BE2C (cell line): ENCODE measurements at places on chromosomes 4 and X.
A peak's percentile ranks its signal among the peaks of the same experiment; 100 is the strongest.

DNA sequence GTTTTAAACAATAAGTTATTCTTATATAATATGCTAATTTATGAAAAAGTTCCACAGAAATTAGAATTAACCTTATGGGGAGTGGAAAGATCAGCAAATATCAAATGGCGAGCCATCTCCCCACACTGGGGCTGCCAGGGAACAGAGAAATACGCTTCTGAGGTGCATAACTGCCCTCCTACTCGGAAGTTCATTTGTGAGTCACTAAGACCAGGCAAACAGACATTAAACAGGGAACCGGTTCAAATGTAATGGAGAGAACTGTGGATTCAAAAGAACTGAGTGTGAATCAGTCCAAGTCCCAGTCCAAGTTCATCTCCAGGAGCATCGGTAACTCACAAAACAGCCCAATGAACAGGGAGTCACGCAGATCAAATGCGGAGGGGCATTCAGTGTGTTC, 11.4 kb upstream of the S100G start:
- no peak for DNase-seq

DNA sequence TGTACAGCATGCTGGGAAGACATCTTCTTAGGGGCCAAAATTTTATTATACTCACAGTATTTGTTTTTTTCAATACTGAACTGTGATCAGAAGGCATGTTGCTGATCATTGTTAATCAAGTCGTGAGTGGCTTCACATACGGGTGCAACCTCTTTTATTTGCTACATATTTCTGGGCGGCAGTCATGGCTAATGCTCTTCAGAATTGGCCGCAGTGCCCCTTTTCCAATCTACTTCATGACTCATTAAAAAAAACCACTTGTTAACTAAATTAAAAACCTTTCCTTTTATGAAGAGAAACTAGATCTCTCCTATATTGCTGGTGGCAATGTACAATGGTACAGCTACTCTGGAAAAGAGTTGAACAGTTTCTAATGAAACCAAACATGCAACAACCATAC, 101.5 kb upstream of the C1GALT1C1 start:
- no peak for DNase-seq

GRCh38 chr4:102263024-102263787, 82.1 kb downstream of the SLC39A8 start:
- DNase-seq, result no peak

DNA sequence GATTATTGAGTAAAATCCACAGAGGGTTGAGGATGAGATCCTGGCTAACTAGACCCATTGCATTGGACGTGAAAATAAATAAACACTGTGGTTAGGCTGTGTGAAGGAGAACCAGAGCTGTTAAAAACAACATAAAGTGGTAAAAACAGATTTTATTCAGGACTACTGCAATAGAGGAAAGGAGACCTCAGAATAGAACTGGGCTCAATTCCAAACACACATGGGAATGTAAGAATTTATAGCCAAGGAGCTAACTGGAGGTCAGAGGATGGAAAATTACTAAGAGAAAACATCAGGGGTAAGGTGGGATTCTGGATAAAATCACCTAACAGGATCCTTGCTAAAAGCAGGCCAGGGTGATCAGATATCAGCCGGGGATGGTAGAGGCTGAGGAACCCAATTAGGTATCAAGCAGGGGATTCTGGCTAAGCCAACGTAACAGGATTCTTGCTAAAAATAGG, 112.4 kb downstream of the RNF150 start:
- no peak for DNase-seq

GRCh38 chr4:131644619-131645018, 1504.5 kb upstream of the PCDH10 start:
- DNase-seq, result peak; percentile 61

GRCh38 chr4:74157154-74157553, 764 bp upstream of the MTHFD2L start:
- no peak for DNase-seq

GRCh38 chr4:95594629-95595028, 45.9 kb upstream of the UNC5C start:
- no peak for DNase-seq

- DNase-seq, result no peak
These were observed 75.6 kb downstream of the MAML3 start for GRCh38 chr4:140078366-140078765.

- no peak for DNase-seq
These were observed 14.3 kb downstream of the CBR4 start for GRCh38 chr4:168995537-168996295.

DNA sequence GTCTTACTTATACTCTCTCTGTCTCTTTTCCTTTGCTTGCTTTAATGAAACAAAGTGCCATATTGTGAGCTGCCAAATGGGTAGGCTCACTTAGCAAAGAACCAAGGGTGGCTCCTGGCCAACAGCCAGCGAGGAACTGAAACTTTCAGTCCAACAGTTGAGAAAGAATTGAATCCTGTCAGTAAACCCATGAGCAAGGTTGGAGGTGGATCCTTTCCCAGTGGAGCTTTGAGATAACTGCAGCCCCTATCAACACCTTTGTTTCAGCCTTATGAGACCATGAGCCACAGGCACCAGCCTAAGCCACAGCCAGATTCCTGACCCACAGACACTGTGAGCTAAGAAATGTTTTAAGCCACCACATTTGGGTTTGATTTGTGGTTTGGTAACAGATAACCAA, 362.2 kb downstream of the PDGFC start:
- no peak for DNase-seq

DNA sequence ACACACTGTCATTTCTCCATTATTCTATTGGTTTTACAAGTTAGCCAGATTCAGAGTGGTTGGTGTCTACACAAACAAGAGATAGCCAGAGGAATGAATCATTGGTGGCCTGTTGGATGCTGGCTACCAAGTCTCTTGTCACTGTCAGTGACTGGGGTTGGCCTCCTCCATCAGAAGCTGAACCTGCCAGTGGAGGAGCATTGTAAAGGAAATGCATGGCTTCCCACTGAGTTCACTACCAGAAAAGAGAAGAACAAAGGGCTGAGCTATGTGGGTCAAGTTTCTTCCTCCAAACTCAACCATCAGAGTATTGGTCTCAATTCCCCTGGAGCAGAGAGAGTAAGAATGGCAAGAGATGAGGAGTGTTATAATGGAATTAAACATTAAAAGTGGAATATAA, 26.5 kb upstream of the ANKRD50 start:
- no peak for DNase-seq

- peak; percentile 56 for DNase-seq
These were observed 220.4 kb upstream of the AGTR2 start for GRCh38 chrX:115949900-115950822.

DNA sequence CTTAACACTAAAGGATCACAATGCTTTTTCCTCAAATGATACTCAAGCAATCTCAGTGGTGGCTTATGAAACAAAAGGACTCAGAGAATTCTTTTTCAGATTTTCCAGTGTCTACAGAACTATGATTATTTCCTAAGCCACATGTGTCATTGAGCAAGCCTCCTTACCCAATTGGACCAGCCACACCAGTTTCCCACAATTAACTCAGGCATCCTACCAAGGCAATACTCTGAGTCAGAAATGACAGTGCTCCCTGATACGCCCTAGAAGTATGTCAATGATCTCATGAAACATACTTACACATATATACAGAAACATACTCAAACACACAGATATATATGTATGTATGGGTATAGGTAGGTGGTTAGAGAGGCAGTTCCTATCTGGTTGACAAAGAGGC, 4.8 kb downstream of the ADAMTS3 start:
- no peak for DNase-seq

DNA sequence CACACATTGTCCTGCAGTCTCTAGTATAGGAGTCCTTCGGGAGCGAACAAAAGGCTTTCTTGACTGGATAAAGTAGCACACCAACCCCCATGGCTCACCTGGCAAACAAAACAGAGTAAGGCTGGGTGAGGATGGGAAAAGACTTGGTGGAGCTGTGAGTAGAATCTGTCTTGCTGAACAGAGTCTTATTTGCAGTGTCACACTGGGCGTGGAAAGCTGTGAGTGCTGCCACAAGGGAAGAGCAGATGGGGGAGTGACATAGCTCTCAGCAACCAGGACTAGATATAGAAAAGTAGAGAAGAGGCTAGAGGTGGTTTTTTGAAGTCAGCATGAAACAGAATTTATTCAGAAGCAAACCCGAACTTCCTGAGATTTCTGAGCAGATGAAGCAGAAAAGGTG, 137.2 kb upstream of the ESX1 start:
- DNase-seq, result no peak

DNA sequence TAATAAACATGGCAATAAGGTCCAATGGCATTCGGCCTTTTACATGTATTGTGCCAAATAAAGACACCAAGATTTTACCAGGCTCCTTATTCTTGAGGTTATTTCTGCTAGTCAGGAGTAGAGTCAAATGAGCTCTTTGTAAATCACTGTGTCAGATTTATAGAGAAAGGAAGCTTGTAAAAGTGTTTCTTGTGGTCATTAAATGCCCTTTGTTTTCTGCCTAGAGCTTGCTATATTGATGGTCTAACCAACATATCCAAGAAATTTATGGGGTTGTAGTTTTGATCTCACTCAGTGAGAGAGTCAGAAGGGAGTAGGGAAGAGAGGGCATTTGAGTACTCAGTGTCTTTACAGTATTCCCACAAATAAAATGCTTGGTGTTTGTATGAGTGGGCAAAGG, 86.2 kb upstream of the FRMPD4 start:
- DNase-seq, result no peak

- no peak for DNase-seq
These were observed 27.7 kb downstream of the YIPF7 start for GRCh38 chr4:44623676-44624075.

DNA sequence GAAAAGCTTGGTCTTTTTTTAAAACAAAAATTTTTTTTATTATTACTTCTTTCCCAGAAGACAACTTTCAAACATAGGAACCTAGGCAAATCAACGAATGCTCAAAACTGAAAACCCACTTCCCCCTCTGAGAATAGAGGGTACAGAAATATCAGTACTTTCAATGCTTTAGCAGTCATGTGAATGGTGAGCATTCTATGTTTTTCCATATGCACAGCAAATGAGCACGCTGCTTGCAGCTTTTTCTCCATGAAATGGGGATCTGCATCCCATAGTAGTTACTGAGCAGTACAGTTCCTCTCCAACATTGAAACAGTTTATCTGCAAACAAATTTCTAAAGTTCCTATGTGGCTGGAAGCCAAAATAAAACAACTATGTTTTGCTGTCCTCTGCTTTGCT, 108.4 kb upstream of the BMP2K start:
- DNase-seq, result no peak

- no peak for DNase-seq
These were observed 257.2 kb downstream of the PDHA2 start for GRCh38 chr4:96097040-96097607.

GRCh38 chr4:99144070-99144469, at the start of gene ADH4:
ADH4 (minus strand) TSS chr4:99144297; CDS start chr4:99144222, 75 bp downstream.
- DNase-seq, result no peak

GRCh38 chrX:69555481-69556041, 51.4 kb downstream of the NALF2 start:
- DNase-seq, result no peak

DNA sequence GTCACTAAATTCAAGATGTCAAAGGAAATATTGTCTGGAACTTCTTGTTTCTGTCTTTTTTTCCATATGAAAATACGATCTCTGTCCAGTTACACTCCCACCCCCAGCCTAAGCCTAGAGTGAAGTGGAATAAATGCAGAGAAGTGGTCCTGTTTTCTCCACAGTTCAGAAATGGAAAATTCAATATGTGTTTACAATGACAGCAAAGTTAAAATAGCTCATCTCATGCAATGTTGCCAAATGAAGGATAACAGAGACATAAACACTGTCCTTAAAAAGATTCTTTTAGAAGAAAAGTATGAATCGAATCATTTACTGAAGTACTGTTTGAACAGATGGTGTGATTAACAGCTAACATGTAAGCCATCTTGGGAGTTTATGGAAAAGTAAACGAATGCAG, 160.8 kb upstream of the STK26 start:
- DNase-seq, result no peak

DNA sequence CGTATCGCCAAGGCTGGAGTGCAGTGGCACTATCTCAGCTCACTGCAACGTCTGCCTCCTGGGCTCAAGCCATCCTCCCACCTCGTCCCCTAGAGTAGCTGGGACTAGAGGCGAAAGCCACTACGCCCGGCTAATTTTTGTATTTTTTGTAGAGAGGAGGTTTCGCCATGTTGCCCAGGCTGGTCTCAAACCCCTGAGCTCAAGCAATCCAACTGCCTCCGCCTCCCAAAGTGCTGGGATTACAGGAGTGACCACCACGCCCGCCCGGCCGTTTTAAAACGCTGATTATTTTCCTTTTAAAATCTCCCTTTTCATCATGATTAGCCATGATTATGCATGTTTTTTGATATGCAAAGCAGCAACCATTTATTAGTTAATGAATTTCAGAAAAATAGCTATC, 2.2 kb downstream of the N4BP2 start:
- DNase-seq, result no peak

- DNase-seq, result no peak
These were observed 333.6 kb upstream of the F9 start for GRCh38 chrX:139196890-139197289.

- DNase-seq, result no peak
These were observed 40.5 kb downstream of the ATP1B4 start for GRCh38 chrX:120402369-120402768.

DNA sequence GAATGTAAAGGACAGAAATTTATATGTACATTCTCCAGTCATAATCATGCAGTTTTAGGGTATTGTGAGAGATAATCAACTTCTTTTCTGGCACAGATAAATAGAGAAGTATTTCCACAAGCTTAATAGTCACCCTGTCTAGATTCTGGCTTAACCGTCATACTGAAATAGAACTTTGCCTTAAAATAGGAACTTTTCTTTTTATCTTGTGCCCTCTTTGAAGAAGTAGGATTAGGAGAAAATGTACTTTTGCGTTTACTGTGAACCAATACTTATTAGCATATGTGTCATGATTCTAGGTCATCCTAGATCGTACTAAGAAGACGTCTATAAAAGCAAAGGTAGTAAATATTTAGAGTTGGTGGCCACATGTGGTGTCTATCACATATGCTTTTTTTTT, 95.4 kb downstream of the NFKB1 start:
- no peak for DNase-seq

GRCh38 chrX:55908661-55909212, 191.2 kb downstream of the RRAGB start:
- no peak for DNase-seq
